ENCODE measurements at places on chromosomes 6 and 20. TPM values are rescaled to one million over a fixed set of nuclear protein-coding genes. Genes with fewer than 3 reads are reported as not detected.

GRCh38 chr6:158991017-158991723, 8.8 kb downstream of the RSPH3 start:
- no peak for DNase-seq

DNA sequence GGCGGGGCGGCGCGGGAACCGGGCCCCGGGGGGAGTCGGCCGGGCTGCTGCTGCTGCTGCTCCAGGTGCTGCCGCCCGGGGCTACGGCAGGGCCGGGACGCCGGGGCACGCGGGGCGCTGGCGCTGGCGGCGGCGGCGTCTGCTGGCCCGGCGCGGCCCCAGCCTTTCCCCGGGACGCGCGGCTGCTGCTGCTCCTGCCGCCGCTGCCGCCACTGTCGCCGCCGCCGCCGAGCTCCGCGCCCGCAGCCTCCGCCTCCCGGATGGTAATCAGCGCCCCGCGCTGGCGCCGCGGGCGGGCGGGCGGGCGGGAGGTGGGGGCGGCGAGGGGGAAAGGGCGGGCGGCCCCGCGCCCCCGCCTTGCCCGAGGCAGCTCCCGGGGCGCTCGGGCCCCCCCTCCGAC, 306 bp downstream of the EBF4 start:
- no peak for DNase-seq

DNA sequence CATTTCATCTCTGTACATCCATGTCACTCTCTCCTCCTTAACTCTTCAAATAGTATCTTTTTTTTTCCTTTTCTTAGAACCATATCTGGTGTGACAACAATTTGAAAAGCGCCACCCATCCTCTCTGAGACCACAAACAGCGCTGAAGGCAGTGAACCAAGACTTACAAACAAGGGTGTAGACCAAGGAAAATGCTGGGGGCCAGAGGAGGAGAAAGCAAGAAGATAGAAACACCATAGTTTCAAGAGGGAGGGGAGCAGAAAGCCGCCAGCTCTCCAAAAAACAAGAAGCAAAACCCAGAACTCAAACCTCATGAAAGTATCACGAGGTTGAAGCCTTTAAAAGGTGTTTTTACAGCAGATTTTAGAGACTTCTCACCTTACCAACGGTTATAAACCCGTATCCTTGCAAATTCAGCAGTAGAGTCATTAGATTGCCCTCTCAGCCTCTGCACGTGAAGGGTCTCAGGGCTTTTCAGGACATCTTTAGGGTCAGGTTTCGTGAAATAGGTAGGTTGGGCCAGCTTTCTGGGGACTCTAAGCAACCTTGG, 13.3 kb upstream of the RIPOR2 start:
- no peak for DNase-seq

GRCh38 chr6:50390416-50390815, 322.9 kb upstream of the TFAP2D start:
- no peak for DNase-seq

- DNase-seq = no peak
Measured at GRCh38 chr6:110828396-110828795, 13.1 kb upstream of the CDK19 start.

DNA sequence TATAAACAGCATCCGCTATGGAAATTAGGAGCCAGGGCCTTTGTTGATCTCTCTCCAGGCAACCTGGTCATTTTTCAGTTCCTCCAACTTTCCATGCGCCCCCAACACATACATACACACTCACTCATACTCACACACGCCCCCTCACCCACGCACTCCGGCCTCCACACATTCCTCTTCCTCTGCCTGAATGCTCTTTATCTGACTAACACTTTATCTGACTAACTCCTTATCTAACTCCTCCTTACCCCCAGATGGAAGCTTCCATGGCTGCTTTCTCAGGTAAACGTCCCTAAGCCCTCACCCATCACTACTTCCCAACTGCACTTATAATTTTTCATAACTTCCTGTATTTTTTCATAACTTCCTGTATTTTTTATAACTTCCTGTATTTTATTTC, 17.4 kb downstream of the CASS4 start:
- DNase-seq = no peak

GRCh38 chr6:98486057-98486456, 348.3 kb upstream of the POU3F2 start:
- DNase-seq = no peak

DNA sequence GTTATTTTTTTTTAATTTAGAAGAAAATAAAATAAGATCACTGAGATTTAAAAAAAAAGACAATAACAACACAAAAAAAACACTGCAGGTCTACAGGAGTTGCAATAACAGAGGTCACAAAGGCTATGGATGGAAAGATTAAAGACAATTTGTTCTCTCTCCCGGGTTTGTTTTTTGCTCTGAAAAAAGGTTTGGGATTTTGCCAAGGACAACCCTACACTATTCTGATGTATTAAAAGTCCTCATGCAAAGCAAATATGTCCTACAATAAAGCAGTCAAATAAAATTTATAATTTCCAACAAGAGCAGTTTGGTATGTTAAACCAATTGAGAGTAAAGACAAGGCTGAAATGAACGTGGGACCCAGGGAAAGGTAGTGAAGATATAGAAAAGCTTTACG, 55.6 kb downstream of the PTPRK start:
- DNase-seq = no peak

DNA sequence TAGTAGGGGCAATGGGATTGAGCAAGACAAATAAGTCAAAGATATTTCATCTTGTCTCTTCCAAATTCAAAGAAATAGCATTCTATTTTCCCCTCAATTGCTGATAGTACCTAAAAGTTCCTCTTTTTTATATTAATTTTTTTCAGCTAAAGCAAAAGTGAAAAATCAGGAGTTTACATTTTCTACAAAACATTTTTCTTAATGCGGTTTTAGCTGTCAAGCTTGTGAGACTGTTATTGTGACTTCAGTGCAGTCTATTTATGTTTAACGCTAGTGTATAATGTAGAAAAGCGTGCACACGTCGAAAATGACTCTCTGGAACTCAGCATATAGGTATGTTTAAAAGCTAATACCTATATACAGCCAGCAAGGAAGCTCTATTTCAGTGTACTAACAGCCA, 119.8 kb downstream of the BTBD3 start:
- DNase-seq = no peak

- DNase-seq = no peak
Measured at GRCh38 chr6:108484016-108484415, 76.7 kb upstream of the FOXO3 start.

DNA sequence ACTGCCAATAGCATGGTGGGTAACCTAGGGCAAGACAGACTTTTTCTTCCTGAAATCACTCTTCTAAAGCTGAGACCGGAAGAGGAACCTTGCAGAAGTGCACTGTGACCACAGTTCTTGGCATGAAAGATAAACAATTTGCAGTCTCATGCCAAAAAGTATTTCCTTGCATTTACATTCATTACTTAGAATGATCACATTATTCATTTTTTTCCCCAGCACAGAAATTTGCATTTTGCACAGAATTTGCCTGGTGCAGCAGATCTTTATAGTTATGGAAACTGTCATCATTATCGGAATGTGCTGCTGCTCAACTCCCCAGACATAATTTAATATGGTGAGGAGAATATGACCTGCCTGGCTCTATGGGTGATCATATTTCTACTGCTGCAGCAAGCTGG, 42.2 kb upstream of the EDN3 start:
- DNase-seq = no peak

DNA sequence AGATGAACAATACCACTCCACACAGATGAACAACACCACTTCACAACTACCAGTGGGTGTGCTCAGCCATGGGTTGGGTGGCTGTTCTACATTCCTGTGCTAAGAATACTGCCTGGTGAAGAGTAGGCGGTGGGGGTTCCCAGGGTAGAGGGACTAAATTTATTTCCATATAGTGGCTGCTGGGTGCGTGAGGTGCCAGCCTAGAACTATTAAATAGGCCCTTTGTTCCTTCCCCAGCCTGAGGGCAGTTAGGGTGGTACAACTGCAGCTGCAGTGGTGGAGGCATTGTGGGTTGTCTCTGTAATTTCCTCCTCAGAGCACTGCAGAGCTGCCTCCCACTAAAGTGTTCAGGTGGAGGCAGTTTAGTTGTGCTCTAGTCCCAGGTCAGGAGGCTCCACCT, 618.4 kb downstream of the MMUT start:
- DNase-seq = no peak

GRCh38 chr6:151023342-151023741, 157.8 kb downstream of the MTHFD1L start:
- DNase-seq = no peak

DNA sequence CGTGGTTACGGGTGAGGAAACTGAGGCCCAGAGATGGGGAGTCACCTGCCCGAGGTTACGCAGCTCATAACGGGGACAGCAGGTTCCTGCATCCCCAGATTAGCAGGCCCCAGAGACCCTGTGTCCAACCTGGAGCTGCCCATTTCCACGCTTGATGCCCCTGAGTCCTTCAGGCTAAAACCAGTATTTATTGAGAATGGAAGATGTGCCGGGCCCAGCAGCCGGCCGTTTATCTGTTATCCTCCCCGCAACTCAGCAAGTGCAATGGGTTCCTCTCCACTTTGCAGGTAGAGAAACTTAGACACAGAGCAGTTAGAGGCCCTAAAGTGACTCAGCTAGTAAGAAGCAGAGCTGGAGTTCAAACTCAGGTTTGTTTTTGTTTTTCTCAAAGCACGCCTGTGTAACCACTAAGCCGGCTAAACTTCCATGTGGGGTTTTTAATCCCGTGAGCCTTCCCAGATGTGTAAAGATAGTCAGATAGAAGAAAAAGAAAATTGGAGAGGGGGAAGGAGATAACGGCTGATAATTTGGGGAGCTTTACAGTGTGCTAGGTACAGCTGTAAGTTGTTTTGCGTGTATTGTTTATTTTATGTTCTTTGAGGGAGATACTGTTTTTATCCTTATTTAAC, 775 bp downstream of the PFDN4 start:
- no peak for DNase-seq

GRCh38 chr6:99331531-99331930, 17.9 kb downstream of the FAXC start:
- DNase-seq = no peak

GRCh38 chr20:10610251-10610650, 63.5 kb downstream of the JAG1 start:
- no peak for DNase-seq

DNA sequence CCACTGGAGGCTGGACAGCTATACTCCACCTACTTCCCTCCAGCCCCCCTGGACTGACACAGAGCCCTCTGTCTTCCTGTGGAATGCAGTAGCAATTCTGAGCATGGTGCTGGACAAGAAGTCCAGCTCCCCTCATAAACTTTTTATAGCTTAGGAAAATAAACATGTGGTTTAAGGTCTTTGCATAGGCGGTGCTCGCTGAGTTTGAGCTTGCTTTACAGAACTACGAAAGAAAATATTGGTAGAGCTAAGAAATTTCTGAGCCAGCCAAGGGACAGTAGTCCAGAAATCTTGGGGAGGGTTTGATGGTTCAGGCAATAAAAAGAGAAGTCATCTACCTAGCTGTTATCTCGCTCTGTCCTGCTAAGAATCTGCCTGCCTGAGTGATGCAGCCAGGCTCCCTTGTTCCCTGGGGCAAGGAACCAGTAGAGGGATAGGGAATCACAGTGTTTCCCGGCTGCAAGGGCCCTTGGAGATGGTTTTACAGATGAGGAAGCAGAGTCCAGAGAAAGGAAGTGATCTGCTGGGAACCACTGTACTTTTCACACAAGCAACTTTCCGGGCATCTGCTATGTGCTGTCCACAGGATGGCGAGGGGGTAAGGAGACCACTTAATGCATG, 343.4 kb downstream of the CDC5L start:
- peak; percentile 38 for DNase-seq

GRCh38 chr20:57224641-57225138, 41.8 kb downstream of the BMP7 start:
- DNase-seq = no peak

GRCh38 chr6:117501722-117502121, 19.2 kb downstream of the DCBLD1 start:
- no peak for DNase-seq

GRCh38 chr20:63124782-63125580, 91.0 kb downstream of the YTHDF1 start:
- no peak for DNase-seq

GRCh38 chr6:76992553-76992952, 470.7 kb downstream of the HTR1B start:
- no peak for DNase-seq

GRCh38 chr6:109998159-109998785, 20.2 kb downstream of the GPR6 start:
- DNase-seq = no peak

- no peak for DNase-seq
Measured at GRCh38 chr6:47438481-47439347, 38.9 kb upstream of the CD2AP start.

GRCh38 chr20:21391185-21391971, 5.9 kb downstream of the NKX2-4 start:
- no peak for DNase-seq

- DNase-seq = no peak
Measured at GRCh38 chr20:46587986-46588385, 37.5 kb upstream of the OCSTAMP start.

DNA sequence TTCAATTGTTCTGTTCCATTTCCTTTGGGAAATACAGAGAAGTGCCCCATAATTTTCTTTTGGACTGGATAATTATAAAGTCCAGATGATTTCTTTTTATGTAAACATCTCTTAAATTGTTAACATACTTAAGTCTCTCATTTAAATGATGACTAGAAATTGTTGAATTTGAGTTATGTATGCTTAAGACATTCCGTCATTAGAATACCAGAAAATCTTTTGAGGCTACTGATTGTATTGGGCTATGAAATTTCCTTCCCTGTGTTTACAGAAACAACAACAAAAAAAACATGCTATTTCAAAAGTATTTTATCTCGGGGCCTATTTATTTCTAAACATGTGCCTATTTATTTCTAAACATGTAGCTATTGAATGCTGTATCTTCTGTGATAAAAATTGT, 125.4 kb downstream of the SH3BGRL2 start:
- DNase-seq = no peak

DNA sequence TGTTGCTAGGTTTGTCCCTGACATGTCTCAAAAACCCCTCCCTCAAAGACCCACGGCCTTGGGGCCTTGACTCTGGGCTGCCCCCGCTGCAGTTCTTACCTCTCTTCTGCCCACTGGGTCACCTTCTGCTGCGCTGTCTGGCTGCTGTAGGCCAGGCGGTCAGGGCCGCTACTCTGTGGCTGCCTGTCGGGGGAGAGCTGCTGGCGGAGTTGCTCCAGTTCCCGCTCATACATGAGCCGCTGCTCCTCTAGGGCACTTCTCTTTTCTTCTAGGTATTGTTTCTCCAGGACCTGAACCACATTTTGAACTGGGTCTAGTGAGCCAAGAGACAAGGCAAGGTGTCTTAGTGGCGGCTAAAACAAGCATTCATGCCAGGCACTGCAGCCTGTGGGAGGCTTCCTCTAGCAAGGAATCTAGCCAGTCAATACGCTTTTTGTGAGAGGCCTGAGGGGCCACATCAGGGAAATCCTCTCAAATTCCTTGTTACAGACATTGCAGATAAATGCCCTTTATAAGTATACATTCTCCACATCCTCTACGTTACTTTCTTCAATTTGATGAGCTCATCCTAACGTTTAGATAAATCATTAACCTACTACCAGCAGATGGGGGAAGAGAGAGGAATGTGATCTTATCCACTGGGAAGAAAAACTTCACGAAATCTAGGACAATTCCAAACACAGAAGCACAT, 110.3 kb upstream of the NUP153 start:
- no peak for DNase-seq

The GJE1 gene
- not detected for polyA plus RNA-seq

The PRICKLE4 gene
- polyA plus RNA-seq = 3.6 TPM

The TGM3 gene
- 0.51 TPM for polyA plus RNA-seq

The ZNF451 gene
- polyA plus RNA-seq = 41.9 TPM

The PLAGL2 gene
- polyA plus RNA-seq = 20.5 TPM

The EEF1A1 gene
- 19,777 TPM for polyA plus RNA-seq

The ISM1 gene
- polyA plus RNA-seq = 3.6 TPM

The PI3 gene
- polyA plus RNA-seq = not detected

The HUS1B gene
- not detected for polyA plus RNA-seq

The CASS4 gene
- polyA plus RNA-seq = 3.8 TPM

The DEFB132 gene
- polyA plus RNA-seq = not detected

The POM121L2 gene
- polyA plus RNA-seq = not detected

The TINAG gene
- 27.2 TPM for polyA plus RNA-seq

The WFDC5 gene
- polyA plus RNA-seq = not detected

Data from right renal pelvis (tissue), 4 donors.